ENCODE measurements at places on chromosomes 11 and 22.
A peak's percentile ranks its signal among the peaks of the same experiment; 100 is the strongest.

DNA sequence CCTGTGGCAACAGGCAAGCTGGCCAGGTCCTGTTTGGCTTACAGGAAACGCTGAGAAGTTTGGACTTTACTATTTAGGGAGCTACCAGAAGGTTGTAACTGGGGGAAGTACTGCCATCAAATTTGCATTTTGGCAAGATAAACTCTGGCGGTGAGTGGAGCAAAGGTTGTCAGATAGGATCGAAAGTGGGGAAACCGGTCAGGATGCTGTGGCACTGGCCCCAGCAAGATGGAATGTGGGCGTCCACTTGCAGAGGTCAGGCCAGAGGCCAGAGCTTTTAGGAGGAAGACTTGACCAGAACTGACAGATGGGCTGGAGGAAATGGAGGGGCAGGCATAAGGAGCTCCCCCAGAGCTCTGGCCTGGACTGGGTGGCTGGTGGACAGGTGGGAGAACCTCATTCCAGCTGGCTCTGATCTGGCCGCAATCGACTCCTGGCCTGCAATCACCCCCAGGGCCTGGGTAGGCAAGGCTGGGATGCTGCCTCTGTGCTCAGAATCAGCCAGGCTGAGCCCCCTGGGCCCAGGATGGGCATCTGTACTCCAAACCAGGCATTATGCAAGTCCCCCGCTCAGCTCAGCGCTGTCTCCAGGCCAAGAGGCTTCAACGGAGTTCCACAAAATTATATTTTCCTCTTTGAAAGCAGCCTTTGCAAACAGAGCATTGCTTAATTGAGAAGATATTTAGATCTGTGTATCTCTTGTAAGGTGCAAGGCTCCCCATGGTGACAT, 178.3 kb upstream of the NECTIN1 start:
- no peak for DNase-seq

DNA sequence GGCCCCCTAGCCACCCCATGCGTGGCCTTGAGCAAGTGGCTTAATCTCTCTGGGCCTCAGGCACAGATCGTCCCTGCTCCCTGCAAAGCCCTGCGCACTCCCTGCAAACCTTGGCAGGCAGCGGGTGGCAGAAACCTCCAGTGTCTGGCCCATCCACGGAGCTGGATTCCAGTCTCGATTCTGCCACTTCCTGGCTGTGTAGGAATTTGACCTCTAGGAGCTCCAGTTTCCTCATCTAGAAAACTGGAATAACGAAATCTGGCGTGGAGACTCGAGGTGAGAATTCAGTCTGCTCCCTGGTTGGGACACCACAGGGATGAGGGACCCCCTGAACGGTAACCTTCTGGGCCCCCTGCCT, 186.9 kb downstream of the MN1 start:
- DNase-seq: no peak

GRCh38 chr11:30789270-30789669, 203.1 kb upstream of the MPPED2 start:
- no peak for DNase-seq

DNA sequence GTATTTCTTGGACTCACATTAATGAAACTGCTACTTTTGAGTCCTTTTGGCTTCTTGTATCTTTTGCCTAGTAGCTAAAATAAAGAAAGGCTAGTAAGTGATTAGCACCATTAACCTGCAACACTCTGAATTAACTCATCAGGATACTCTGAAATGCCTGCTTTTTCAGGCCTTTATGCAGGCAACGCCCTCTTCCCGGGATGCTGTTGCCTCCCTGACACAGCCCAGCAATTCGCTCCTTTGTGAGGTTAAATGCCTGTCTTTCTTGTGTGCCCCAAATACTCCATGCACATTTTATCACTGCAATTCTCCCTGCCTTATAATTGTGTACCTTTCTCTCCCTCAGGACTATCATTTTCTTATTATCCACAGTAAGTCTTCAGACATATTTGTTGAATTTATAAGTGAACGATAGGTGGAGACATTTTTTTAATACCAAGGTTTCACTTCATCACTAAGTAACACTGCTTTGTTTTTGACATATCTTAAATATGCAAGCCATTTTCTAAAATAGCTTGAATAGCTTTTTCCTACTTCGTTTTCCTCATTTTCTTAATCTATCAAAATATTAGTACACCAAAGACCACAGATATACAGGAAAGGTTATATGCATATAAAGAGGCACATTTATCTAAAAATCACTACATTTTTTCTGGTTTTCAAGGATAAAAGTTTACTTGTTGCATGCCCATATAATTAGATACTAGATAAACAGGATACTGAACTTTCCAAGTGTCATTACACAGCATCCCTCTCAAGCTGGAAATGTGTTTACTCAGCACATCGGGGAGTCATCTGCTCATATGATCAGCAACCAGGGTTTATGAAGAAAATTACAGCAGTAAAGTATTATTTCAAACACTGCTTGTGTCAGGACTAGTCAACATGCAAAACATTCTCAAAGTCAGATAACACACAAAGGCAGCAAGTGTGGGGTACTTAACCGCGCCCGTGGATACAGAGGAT, 48.5 kb upstream of the DDI1 start:
- no peak for DNase-seq

DNA sequence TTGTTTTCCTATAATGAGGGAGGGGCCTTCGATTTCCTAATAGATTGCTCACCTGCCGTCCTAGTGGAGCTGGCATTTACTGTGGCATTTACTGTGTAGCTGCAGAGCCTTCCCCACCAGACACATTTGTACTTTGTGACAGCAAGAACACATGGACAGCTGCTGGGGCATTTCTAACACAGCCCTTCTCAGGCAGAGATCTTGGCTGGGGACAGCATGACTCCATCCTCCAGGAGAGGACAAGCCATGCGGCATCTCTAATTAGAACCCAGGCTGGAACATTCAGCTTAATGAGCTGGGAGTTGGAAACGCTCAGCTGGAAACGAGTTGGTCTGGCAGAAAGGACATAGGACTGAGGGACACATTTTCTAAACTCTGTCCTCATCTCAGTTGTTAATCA, 887.5 kb downstream of the NTM start:
- no peak for DNase-seq

DNA sequence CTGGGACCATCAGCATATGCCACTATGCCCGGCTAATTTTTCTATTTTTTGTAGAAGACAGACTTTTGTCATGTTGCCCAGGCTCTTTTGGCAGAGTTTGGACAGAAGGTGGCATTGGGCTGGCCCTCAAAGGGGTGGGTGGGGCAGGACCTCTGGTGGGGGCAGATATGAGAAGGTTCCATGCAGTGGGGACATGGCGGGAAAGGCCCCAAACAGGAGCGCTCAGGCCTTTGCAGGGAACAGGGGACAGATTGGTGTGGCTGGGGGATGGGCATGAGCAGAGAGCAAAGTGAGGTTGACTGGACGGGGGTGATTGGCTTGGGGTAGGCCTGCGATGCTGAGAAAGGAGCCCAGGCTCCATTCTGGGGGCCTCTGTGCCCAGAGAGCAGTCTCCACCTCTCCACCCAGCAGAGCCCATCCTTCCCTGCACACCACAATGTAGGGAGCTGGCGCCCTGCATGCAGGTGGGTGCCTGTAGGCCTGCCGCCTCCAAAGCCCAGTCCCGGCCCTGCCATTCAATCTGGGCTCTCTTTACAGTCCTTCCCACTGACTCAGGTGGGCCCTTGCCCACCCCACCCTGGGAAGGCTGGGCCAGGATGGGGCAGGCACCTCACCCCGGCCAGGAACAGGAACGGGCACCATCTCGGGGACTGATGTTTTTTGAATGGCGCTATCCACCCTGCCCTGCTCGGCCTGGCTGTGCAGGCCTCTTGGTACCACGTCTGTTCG, 98.7 kb downstream of the MORC2 start:
- DNase-seq: no peak

DNA sequence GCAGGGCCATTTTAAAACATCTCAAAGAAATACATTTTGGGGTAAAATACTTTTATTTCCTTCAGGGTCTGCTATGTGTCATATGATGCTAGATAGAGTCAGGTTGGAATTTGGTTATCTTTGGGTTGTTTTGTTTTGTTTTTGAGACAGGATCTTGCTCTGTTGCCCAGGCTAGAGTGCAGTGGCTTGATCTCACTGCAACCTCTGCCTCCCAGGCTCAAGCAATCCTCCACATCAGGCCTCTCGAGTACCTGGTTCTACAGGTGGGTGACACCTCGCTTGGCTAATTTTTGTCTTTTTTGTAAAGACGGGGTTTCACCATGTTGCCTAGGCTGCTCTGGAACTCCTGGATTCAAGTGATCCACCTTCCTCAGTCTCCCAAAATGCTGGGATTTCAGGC, 17.3 kb downstream of the DENND5A start:
- no peak for DNase-seq

DNA sequence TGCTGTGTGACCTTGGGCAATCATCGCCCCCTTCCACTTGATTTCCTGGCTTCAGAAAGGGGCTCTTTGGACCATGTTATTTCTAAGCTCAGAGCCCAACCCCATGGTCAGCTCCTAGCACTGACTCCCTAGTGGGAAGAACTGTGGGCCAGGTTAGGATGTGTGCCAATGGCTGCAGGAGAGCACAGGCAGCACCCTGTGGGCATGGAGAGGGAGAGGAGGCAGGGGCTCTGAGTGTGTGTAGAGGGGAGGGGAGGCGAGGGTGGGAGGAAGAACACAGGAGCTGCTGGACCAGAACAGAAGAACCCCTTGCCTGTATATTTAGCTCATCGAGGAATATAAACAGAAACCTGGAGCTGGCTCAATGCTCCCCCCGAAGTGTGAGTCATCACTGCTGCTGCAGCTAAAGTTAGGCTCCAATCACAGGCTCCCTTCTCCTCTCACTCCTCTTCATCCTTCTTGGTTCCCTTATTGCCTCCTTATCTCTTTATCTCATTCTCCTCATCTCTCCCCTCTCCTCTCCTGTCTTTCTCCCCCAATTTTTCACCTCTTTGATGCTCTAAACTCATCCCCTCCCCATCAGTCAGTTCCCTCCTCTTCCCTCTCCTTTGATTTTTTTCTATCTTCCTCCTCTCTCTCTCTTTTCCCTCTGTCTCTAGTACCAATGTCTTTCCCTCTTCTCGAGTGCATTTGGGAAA, 14.5 kb upstream of the RPS19BP1 start:
- no peak for DNase-seq

GRCh38 chr22:20156042-20156389, 5.2 kb upstream of the CCDC188 start:
- no peak for DNase-seq

DNA sequence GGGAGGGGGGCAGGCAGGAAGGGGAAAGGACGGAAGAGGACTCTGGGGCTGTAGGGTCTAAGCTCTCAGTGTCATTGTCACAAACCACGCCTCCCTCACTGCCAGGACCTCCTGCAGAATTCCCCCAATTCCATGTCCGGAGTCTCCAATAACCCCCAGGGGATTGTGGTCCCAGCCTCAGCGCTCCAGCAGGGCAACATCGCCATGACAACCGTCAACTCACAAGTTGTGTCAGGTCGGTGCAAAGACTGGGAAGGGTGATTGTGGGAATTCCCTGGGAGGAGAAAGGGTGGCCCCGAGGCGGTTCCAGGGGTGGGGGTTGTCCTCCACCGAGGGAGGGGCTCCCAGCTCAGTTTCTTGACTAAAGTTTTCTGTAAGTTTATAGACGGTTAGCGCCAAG, 86.0 kb downstream of the FEZ1 start:
- DNase-seq: peak; percentile 9

- DNase-seq: no peak
Measured at GRCh38 chr22:31836010-31836409, 82.2 kb downstream of the DEPDC5 start.

DNA sequence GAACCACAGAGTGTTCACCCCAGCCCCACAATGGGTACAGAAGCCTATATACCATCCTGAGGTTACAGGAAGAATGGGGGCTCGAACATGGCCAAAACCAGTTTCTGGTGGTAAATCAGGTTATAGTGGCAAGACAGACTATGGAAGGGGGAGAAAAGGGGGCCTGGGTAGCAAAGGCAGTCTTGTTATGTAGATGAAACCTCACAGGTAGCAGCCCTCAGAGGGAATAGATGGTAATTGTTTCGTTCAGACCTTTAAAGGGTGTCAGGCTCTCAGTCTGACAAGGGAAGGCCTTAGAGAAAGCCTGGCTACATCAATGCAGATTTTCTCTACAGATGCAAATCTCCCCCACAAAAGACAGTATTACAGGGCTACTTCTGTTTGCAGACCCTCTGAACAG, 3.4 kb downstream of the CAPN1 start:
- no peak for DNase-seq

DNA sequence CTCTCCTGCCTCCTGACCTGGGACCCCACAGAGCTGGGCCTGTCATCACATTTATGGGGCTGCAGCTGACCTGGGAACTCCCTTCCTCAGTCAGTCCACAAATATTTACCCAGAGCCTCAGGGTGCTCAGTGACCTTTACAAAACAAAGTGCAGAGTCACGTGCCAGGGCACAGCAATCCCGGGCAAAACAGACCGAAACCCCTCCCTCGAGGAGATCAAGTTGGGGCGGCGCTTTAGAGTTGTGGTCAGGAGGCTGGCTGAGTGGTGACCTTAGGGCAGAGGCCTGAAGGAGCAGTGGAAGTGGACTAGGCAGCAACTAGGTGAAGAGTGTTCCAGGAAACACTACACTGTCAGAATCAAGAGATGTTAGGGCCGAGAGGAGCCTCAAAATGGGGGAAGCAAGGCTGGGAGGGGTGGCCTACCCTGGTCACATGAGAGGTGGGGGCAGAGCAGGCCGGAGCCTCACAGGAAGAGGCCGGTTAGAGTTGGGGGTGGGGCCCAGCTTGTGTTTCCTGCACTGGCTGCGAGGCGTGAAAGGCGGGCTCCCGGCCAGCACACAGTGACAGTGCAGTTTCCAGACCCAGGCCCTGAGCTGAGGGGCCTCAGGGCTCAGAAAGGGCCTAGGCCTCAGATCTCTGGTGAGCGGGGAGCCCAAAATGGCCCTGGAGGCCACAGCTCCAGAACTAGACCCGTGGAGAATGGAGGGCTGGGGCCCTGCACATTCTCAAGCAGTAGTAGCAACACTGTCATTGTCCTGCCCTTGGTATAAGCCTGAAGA, 3.7 kb upstream of the NEAT1 start:
- peak; percentile 91 for DNase-seq

DNA sequence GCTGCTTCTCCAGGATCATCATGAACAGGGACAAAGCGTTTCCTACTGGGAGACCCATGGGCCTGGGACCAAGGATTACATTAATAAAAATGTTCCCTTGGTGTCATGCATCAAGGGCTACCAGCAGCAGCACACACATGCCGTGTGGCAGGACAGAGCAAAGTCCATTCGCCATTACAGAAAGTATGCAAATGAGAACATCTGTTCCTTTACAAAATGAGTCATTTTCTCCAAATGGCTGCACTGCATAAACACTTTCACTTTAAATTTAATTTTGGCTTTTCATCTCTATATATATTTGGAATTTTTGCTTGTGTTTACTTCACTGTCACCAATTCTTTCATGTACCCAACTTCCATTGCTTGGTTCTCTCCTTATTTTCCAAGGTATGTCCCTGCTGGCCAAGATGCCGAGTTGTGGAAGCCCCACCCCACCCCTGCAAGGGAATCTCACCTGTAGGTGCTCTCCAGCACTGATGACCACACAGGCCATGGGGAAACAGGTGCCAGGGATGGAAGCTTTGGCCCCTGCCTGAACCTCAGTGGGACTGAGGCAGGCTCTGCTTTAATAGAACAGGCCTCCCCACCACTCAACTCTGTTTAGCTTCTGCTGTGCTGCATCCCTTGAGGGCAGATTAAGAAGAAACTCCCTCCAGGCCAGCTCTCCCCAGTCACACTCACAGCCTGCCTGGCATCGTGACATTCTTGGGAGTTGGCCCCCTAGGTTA, 15.6 kb upstream of the GNAZ start:
- DNase-seq: no peak
